ENCODE measurements at places on chromosomes 2 and 18. TPM values are rescaled to one million over a fixed set of nuclear protein-coding genes. Genes with fewer than 3 reads are reported as not detected.

- no peak for DNase-seq
These were observed 198.2 kb downstream of the ZFP36L2 start for GRCh38 chr2:43028188-43028587.

DNA sequence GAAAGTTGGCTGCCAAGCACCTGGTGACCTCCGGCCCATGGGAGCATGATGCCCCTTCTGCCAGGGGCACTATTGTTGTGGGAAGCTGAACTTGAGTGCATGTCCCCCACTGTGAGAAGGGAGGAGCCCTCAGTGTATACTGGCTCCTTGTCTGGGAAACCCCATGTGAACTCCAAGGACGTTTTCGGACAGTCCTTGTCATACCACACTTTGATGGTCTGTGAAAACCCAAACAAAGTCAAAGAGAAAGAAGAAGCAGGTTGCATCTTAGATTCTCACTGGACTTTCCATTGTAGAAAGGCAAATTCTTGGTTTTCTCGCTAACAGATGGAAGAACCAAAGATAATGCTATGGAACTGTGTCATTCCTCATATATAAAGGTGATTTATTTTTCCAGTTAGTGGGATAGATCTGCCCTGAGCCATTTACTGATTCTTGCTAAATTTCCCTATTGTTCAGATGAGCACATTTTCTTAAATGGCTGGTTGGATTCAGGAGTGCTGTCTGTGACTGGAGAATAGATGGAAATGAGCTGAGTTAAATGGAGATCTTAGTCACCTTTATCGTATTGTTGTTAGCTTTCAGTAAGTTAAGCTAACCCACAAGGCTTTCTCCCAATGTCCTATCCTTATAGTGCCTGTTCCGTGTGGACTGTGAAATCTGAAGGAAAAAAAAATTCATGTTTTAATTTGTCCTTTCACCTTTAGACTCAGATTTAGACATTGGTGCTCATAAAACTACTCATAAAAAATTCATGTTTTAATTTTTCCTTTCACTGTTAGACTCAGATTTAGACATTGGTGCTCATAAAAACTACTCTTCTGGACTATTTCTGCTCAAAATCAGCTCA is 166.6 kb downstream of the ACTR3 start:
- DNase-seq: no peak

DNA sequence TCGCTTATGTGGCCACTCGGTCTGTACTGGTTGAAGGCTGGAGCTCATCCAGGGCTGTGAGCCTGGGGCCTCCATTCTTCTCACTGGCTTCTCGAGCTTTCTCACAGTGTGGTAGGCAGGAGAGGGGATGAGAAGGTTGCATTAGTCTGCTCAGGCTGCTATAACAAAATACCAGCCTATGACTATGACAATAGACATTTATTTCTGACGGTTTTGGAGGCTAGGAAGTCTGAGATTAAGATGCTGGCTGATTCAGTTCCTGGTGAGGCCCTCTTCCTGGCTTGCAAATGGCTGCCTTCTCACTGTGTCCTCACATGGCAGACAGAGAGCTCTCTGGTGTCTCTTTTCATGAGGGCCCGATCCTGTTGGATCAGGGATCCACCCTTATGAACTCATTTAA is 6.2 kb upstream of the STK25 start:
- DNase-seq: no peak

- DNase-seq: no peak
These were observed 799 bp upstream of the KIF1A start for GRCh38 chr2:240820607-240821428.

- DNase-seq: peak; percentile 99
These were observed 15.5 kb upstream of the SIX2 start for GRCh38 chr2:45024600-45025291.

The CAPN13 gene
- total RNA-seq: 1.9 TPM

Data from PC-3 (cell line).